SJSA1 (cell line): ENCODE measurements at places on chromosomes 4 and X. TPM values are rescaled to one million over a fixed set of nuclear protein-coding genes. Genes with fewer than 3 reads are reported as not detected.
A peak's percentile ranks its signal among the peaks of the same experiment; 100 is the strongest.

GRCh38 chrX:139204571-139204897 is 326.0 kb upstream of the F9 start:
- H3K27me3 ChIP-seq, result no peaks in the 10 kb centered on the region
- H3K36me3 ChIP-seq, result no peaks in the 10 kb centered on the region
- H3K27ac ChIP-seq, result peak overlapping the region; percentile 61
- peaks cover 38% of the 10 kb centered on the region for H3K4me1 ChIP-seq
- H3K4me3 ChIP-seq, result peak overlapping the region; percentile 53

DNA sequence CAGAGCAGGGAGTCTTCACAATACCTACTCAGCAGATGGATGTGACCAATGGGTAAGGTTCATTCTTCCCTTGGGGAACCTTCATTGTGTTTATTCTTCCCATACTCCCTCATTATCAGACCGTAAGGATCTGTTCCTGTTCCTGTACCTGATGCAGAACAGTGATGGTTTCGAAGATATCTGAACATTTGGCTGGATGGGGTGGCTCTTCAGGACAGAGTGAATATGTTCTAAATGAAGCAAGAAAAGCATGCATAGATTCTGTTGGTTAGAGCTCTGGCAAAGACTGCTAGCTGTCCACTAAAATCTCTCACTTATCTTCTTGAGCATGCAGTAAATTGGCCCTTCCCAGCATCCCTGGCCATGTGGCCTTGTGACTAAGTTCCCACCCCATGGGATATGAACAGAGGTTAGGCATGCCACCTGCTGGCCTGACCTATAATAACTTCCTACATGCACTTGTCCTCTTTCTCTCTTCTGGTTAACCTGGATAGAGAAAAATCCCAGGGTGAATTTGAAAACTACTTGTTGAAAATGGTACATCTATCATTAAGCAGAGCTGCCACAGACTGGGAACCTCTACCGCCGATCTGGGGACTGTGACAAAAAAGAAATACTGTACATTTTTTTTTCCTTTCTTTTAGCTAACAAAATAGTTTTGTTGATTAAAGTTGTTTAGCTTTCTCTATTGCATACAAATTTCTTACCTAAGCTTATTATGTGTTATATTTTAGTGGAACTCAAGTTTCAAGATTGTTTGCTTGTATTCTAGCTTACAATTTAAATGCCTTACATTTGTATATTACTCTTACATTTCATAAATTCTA is 60.0 kb upstream of the BANK1 start:
- H3K4me1 ChIP-seq, result no peaks in the 10 kb centered on the region
- DNase-seq, result peak; percentile 46
- no peak overlapping the region for H3K27ac ChIP-seq
- no peak overlapping the region for H3K4me3 ChIP-seq
- H3K27me3 ChIP-seq, result no peaks in the 10 kb centered on the region

ZMYM3 gene
- 12.2 and 14.6 TPM in 2 replicates for total RNA-seq

SHROOM2 gene
- 0.58 and 4.3 TPM in 2 replicates for total RNA-seq

CD40LG gene
- total RNA-seq, result not detected in 2 replicates
